ENCODE measurements at places on chromosomes 5 and 9.

DNA sequence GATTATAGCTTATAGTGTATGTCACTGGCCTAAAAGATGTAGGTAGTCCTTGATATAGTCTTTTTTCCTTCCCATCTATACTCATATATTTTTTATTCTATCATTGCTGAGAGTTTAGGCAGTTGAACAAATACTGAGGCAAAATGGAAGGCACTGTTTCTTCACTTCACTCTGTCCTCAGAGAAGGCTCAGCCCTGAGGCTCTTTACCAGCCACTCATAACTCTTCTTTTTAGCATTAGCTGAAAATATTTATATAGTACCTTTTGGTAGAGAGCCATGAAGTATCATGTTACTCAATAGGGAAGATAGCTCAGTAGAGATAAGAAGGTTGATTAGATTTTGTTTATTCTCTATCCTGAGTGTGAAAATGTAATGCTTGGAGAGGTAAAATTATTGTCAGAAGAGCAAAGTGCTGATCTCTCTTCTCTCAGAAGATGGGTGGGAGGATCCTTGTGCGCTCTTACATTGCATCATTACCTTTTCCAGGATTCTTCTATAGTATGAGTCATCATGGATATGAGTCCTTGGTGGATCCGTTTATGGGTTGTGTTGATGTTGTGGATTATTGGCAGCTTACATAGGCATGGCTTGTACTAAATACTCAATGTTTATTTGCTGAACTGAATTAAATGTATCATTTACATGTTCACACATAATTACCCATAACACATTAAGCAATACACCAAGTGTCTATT lies 88.1 kb downstream of the ANXA1 start:
- DNase-seq = no peak

- no peak for DNase-seq
These were observed 49.6 kb downstream of the DCP2 start for GRCh38 chr5:113026211-113026610.

GRCh38 chr9:86333651-86334050 lies 20.6 kb downstream of the TUT7 start:
- DNase-seq = no peak

DNA sequence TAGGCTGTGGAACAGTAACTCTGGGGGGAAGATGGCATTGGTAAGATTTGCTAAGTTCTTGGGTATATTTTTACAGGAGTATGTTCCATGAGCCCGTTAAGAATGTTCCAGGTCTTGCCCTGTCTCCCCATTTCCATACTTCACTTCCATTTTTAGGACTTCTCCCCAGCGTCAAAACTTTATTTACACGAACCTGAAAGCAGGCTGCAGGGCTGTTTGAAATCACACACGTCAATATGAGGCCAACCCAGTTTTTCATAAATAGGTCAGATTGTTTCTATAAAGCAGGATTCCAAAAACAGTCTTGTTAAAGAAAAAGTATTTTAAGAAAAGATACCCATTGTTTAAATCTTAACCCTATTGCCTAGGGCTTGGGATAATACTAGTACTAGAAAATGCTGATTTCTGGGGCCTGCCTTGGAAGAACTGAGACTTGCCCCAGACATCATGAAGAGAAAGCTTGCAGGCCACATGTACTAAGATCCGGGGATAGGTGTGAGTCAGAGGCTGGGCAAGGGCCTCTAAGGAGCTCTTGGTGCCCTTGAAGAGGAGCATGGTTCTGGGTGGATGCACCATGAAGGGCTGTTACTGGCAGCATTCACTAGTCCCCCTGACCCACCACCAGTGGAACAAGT lies 24.2 kb downstream of the TRIO start:
- DNase-seq = no peak

DNA sequence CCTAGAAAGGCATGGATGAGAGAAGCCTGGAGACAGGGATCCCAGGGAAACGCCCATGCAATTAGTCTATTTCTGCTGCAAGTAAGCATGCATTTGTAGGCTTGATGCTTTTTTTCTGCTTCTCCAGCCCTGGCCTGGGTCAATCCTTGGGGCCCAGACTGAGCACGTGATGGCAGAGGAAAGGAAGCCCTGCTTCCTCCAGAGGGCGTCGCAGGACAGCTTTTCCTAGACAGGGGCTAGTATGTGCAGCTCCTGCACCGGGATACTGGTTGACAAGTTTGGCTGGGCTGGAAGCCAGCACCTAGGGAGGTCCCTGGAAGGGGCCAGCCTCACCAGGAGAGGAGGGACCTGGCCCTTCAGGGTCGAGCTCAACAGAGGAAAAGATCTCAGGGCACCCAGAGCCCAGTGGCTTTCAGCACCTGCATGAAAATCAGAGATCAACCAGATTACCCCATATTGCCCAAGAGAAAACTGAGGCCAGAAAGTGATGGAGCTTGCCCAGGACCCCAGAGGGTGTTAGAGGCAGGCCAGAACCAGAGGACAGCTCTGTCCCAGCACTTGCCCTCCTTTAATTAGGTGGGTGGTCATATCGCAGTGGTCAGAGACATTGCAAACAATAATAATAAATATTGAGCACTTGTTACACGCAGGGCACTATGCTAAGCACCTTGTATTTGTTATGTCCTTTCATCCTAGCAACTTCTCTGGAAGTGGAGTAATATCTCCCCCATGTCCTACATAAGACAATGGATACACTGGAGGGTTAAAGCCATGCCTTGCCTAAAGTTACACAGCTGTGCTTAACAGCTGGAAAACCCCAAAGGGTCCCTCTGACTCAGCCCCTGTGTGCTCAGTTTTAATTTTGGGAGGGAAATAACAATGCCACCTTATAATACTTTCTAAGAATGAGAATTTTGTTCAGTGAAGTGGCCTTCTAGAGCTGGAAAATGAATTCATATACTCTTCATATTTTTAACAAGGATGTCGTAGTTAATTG lies 67.1 kb downstream of the KLF4 start:
- DNase-seq = peak; percentile 12

GRCh38 chr9:121138973-121139372 lies 62.7 kb downstream of the RAB14 start:
- DNase-seq = no peak

DNA sequence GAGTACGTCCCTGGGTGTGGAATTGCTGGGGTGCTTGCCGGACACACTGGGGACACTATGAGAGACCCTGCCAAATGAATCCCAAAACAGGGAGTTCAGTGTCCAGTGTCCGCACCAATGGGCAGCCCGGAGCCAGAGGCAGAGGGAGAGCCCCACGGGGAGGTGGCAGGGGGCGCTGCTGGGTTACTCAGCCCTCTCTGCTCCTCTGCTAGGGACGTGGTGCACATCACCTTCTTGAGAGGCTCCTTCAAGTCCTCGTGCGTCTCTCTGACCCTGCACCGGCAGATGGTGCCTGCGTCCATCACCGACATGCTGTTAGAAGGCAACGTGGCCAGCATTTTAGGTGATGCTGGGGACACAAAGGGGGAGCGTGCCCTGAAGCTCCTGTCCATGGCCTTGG lies 20.8 kb downstream of the STKLD1 start:
- no peak for DNase-seq

DNA sequence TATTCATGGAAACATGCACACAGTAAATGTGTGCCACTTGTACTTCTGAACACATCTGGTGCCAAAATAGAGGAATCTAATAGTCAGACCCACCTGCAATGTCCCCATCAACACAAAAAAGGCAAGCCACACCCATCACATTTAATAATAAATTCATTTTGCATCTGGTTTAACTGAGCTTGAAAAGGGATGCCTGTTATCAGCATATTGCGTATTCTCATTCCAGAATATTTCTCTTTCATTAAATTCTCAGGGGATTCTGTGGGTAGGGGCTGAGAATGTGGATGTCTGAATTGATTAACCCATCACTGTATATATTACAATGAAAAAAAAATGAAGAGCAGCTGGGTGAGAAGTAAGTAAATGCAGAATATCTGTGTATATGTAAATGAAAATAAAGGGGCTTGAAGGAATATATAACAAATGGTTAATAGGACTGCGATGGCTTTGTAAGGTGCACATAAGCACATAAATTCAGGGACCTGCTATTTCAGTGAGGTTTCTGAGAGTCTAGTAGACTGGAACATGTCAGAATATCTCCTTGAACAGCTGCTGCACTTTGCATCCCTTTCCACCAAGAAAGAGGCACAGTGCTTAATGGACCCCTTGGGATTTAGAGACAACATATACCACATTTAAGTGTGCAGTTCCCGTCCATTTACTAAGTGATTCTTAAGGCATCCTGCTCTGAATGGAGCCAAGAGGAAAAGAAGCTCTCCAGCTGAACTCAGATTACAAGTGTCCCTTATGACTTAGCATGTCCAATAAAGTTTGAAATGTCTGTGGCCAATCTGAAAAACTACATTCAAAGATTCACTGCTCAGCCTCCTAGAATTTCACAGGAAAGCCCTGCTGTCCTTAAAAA lies 104.1 kb upstream of the NIPBL start:
- DNase-seq = no peak

- no peak for DNase-seq
These were observed 6.0 kb downstream of the LRSAM1 start for GRCh38 chr9:127457191-127457878.

GRCh38 chr5:173707392-173707791 lies 90.9 kb upstream of the BOD1 start:
- DNase-seq = no peak

GRCh38 chr9:38026840-38027527 lies 42.0 kb downstream of the SHB start:
- no peak for DNase-seq

DNA sequence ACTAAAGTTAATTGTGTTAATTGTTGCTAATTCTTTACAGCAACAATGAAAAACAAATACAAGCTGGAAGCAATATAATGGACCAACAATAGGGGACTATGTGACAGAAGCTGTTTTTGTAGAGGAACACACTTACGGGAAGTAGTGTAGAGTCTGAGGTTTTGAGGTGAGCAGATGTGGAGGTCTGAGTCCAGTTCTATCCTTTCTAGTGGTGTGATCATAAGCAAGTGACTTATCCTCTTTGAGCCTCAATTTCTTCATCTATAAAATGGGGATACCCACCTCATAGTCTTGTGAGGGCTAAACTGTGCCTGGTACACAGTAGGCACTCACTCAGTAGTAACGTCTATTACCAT lies 28.3 kb downstream of the ALG2 start:
- no peak for DNase-seq

GRCh38 chr5:37737326-37738056 lies 102.3 kb downstream of the GDNF start:
- no peak for DNase-seq

DNA sequence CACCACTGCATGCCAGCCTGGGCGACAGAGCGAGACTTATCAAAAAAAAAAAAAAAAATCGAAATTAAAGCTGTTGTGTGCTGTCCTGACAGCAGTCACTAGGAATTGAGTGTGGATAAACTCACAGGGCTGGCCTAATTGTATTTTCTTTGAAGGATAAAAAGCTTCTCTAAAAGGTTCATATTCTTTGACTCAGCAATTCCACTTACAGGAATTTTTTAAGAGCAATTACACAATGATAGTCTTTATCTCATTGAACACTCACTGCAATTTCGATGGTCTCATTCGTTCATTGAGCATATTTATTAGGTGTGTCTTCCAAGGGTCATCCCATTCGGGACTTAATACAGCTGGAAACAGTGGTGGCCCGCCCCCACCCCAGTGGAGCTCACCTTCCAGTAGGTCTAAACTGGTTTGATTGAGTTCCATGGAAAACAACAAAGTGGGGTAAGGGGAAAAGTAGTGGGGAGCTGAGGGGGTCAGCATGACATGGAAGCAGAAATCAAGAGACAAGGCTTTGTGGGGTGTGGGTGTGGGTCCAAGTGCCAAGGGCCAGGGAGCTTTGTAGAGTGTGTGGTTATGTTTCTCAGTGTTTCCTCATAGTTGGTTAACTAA lies 6.7 kb downstream of the CDK9 start:
- no peak for DNase-seq

- no peak for DNase-seq
These were observed 53.4 kb downstream of the ROR2 start for GRCh38 chr9:91896513-91897121.

DNA sequence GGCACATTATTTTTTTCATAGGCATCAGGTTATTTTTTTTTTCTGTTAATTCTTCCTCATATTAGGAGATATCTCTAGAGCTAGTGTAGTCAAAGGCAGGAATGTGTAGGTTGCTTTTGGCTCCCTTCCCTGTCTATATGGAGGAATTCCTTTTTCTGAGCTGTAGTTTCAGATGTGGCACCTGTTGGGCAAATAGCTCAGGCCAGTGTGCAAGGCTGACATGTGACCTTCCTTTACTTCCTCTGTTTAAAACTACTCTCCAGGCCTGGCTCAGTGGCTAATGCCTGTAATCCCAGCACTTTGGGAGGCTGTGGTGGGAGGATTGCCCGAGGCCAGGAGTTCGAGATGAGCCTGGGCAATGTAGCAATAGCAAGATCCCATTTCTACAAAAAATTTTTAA lies 40.5 kb upstream of the KIAA1958 start:
- no peak for DNase-seq

DNA sequence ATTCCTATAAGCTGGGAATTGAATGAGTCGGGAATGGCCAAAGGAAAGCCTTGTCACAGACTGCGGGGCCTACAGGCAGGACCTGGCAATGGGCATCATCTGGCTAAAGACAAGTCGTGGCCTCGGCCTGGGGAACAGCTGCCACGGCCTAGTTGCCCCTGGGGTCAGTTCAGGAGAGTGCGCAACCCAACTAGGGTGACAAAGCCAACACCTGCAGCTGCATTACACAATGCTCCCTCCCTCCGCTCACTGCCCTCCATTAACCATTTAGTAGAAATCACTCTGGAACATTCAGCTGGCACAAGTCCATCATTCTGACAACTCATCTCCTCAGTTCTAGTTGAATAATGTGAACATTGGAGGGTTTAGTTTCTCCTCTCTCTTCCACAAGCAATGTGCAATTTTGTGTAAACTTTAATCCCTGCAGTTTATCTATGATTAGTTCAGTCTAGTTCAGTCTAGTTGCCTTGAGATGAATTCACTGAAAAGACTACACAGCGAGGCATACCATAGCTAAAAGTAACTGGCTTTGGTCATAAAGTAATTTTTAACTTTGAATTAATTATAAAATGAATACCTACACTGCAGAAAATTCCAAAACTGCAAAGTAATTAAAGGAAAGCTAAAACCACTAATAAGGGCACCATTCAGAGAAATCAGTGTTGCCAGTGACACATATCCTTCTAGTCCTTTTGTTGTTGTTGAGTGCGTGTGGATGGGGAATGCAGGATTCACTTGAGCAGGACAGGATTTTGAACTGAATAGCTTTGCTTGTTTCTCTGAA lies 5.1 kb downstream of the GLDC start:
- no peak for DNase-seq

GRCh38 chr9:120109242-120109641 lies 470.7 kb downstream of the CDK5RAP2 start:
- no peak for DNase-seq

GRCh38 chr5:108649106-108649505 lies 98.6 kb upstream of the FER start:
- DNase-seq = no peak

- DNase-seq = no peak
These were observed 1.5 kb downstream of the CDH6 start for GRCh38 chr5:31194892-31195555.

- DNase-seq = no peak
These were observed 1.5 kb downstream of the THG1L start for GRCh38 chr5:157732596-157733262.

- DNase-seq = no peak
These were observed 210.5 kb downstream of the GADD45G start for GRCh38 chr9:89815061-89815902.

- DNase-seq = no peak
These were observed 180.4 kb downstream of the SEMA5A start for GRCh38 chr5:9365512-9365911.

Measured in stimulated activated CD8-positive, alpha-beta memory T cell treated with anti-CD3 and anti-CD28 coated beads, Interleukin-15, amount 100 ng/mL, for 48 hours (primary cell).